Activated CD4-positive, alpha-beta T cell treated with anti-CD3 and anti-CD28 coated beads for 1 hour (primary cell): ENCODE measurements at places on chromosomes 1 and 21.

DNA sequence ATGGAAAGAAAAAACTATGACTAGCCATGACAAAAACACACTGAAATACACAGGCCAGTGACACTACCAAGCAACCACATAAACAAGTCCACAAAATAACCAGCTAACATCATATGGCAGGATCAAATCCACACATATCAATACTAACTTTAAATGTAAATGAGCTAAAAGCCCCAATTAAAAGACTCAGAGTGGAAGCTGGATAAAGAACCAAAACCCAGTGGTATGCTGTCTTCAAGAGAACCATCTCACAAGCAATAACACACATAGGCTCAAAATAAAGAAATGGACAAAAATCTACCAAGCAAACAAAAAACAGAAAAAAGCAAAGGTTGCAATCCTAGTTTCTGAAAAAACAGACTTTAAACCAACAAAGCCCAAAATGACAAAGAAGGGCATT lies 476.2 kb upstream of the BEND5 start:
- DNase-seq, result no peak

- DNase-seq, result no peak
These were observed 152.9 kb upstream of the HMGB4 start for GRCh38 chr1:33710967-33711366.

DNA sequence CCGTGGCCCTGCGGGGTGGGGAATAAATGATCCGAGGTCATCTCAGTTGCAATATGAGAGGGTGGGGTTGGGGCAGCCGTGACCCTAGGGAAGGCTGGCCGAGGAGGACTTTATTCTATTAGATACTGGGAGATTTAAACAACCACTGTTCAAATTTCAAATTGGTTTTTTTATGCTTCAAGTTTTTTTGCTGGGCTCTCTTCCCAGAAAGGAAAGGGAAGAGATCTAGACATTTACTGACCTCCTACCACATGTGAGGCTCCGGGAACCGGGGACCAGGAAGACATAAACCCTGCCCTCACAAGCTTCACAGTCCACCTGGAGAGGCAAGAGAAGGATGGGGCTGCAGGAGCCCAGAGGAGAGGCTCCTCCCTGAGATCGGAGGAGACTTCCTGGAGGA lies 207.3 kb downstream of the FOXD2 start:
- no peak for DNase-seq

GRCh38 chr1:200090252-200091159 lies 63.0 kb downstream of the NR5A2 start:
- no peak for DNase-seq

DNA sequence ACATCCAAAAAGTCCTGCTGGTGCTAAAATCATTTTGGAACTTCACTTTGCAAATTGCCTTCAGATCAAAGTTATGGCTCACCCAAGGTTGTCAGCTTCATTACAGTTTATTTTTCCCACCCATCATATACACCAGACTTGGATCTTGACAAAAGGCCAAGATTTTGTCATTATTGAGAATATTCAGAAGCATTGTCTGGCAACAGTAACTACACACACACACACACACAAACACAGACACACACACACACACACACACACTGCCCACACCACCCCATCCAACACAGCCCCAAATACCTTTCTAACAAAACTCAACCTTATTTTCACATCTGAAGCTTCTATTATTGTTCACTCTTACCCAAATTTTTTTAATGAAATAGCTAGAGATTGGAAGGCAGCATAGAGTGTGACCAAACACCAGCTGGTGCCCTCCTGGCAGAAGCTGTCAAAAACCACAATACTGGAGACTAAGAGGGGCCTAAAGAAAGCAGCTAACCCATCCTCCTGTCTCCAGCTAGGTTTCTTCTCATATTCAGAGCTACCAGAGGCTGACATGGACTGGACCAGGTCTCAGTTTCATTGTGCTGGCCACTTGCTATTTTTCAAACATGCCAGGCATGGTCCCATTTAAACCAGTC lies 139.1 kb upstream of the ZC3H11B start:
- no peak for DNase-seq

DNA sequence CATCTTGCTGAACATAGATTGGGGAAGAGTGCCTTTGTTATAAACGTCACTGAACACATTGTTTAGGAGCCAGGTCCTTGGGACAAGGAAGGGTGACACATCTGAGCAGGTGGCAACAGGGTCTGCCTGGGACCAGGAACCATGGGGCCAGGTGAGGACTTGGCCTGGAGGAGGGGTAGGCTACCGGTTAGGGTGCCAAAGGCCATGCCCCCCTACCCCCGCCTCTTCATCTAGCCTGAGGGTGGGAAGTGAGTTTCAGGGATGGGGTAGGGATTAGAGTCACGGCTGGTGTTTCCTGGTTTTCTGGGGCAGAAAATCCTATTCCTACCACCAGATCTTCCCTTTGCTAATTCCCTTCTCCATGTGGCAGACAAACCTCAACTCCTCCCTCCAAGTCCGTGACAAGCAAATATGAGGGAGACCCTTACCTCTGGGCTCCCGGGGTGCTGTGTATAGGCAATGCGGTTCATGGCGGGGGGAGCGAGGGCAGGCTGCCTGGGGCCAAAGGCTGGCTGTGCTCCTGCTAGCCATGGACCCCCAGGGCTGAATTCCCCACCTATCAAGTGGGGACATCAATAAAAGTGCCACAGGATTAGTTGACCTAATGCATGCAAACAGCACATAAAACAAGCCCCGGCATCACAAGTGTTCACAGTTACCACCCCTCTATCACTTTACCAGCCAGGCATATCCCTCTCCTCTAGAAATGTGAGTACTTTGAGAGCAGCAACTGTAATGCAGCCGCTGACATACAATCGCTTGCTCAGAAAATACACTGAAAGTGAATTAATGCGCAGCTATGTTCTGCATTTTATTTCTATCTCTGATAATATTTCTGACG lies 14.5 kb downstream of the CD247 start:
- no peak for DNase-seq

- DNase-seq, result no peak
These were observed 8.3 kb upstream of the ETS2 start for GRCh38 chr21:38797470-38797869.

GRCh38 chr1:201220388-201220715 lies 29.7 kb downstream of the IGFN1 start:
- DNase-seq, result no peak

- no peak for DNase-seq
These were observed 68.7 kb downstream of the DNTTIP2 start for GRCh38 chr1:93810316-93810715.

DNA sequence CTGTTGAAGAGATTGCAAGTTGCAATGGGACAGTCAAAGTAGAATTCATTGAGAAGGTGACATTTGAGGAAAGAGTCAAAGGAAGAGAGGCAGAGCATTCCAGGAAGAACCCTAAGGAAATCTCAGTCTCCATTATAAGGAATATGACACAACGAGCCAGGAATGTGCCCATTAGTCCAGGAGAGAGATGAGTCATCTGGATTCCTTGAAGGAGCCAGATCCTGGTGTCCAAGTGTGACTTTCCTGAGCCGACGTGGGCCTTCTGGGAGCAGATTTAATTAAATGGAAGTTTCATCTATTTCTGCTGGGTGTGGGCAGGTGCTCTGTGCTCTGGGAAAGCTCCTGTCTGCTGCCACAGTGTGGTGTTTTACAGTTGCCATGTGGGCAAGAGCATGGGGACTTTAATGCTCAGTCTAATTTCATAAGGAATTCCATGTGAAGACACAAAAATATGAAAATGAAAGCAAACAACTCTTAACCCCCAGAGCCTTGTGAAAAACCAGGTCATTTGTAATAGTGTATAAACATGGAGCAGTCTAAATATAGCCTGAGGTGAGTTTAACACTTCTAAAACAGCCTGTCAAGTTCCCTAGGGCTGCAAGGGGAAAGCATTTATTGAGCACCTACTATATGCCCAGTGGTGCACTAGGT lies 111.4 kb upstream of the ARTN start:
- DNase-seq, result no peak

- DNase-seq, result no peak
These were observed 125.6 kb upstream of the LMO4 start for GRCh38 chr1:87202922-87203655.

DNA sequence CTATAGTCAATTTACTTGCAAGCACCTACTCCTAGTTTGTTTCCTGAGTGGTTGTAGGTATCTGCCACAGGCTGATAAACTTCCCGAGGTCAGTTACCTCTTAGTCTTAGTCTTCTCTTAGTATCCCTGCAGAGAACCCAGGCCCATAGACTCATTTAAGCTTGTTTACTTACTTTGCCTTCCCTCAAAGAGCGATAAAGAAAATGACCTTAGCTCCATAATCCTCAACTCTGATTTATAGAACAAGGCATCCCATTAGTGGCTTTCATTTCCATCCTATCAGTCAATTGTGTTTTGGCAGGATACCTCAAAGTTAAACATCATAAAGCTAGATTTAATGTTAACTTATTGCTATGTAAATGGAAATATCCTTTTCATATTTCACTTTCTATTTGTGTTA lies 119.7 kb downstream of the UCHL5 start:
- no peak for DNase-seq

DNA sequence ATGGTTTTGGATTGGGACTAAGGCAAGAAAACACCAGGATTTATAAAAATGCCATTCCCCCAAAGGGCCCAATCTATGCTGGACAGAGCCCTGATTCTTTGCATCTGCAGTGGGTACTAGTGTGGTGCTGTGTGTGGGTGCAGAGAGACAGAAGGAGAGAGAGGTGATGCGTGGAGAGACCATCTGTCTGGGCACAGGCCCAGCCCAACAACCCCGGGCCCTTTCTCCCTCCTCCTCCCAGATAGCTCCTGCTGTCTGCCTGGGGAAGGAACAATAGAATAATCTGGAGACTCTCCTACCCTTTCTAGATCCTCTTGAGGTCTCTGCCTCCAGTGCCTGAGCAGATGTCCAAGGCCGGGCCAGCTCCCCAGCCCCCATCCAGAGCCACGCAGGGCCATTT lies 15.1 kb downstream of the KIAA1614 start:
- DNase-seq, result no peak

- DNase-seq, result no peak
These were observed 135.5 kb downstream of the HIVEP3 start for GRCh38 chr1:41783189-41783639.

GRCh38 chr21:44874497-44875315 lies 1.2 kb upstream of the PTTG1IP start:
- DNase-seq, result no peak

DNA sequence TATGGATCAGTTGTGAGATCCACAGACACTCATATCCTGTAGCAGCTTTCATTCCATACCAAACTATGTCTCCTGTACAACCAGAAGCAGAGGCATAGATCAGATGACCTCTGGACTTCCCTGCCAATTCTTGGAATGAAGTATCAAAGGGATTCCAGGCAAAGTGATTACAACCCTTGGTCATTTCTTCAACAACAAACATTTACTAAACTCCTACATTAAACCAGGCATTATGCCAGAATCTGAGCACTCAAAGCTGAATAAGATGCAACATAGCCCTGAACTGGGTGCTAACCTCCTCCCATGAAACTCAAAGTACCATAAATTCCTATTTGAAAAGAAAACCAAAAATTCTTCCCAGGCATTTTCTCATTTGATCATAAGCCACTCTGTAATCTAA lies 121.2 kb upstream of the SGIP1 start:
- DNase-seq, result no peak

- DNase-seq, result no peak
These were observed 37.8 kb downstream of the NID1 start for GRCh38 chr1:236027104-236027503.

DNA sequence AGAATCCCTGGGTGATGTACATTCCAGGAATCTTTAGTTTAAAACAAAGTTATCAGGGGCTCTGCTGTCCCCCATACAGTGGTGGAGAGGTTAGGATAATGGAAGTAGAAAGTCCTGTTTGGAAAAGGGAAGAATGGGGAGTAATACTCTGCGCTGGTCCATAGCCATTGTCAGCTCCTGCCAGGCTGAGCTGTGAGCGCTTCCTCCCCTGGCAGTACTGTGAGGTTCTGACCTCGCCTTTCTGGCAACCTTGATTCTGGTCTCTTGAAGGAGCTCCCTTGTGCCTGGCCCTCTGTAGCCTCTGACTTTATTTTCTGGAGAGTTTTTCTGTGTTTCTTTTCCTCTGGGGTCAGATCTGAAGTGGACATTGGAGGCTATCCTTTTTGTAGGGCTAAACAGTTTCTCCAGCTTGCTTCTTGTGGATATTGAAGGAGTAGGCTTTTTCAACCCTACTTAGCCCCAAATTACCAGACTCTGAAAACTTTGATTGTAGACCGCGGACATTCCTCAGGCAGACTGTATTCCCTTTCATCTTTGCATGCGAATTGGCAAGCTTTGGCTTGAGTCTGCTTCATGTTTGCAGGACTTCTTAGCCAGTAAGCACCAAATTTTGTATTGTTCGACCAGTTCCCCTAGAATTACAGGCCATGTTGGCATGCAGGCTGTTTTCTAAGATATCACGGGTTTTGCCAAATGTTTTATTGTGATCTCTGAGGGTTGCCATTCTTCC lies 13.8 kb downstream of the UBE4B start:
- DNase-seq, result no peak

GRCh38 chr1:57357462-57357861 lies 66.4 kb downstream of the DAB1 start:
- no peak for DNase-seq

DNA sequence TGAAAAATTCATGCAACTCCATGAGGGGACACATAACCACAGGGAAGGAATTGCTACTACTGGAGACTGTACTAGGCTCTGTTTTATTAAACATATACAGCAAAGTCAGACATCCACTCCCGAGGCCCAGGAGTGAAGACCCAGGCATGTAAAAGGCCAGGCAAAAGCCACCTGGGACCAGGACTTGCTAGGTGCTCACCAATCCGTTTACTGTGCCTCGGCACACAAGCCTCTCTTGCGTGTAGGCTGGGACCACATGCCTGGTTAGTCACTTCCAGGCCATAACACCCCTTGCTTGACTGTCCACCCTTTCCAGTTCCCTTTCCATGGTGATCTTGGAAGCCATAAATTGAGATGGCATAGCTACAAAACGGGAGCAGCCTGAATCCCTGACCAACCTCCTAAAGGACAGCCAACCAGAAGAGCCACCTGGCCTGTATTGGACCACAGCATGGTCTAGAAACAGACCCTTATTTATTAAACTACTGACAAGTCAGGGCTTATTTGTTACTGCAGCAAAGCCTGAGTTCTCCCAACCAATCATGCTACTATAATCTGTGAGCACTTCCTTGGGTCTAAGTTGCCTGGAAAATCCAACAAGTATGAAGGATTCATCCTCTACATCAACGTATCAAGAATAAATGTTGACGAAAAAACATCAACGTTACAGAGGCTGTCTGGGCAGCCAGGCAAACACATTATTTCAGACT lies 39.7 kb downstream of the URB1 start:
- DNase-seq, result no peak

- peak; percentile 68 for DNase-seq
These were observed 2.7 kb downstream of the DENND2D start for GRCh38 chr1:111197598-111198284.

GRCh38 chr1:40825435-40825788 lies 36.8 kb downstream of the CITED4 start:
- DNase-seq, result no peak

- DNase-seq, result no peak
These were observed 63.4 kb upstream of the L1TD1 start for GRCh38 chr1:62131093-62131725.
